ENCODE measurements at places on chromosomes 1 and 21. TPM values are rescaled to one million over a fixed set of nuclear protein-coding genes. Genes with fewer than 3 reads are reported as not detected.

GRCh38 chr1:116806671-116807070 lies 52.4 kb downstream of the CD2 start:
- DNase-seq = no peak
- H3K27ac ChIP-seq = no peak overlapping the region
- H3K4me3 ChIP-seq = no peak overlapping the region

DNA sequence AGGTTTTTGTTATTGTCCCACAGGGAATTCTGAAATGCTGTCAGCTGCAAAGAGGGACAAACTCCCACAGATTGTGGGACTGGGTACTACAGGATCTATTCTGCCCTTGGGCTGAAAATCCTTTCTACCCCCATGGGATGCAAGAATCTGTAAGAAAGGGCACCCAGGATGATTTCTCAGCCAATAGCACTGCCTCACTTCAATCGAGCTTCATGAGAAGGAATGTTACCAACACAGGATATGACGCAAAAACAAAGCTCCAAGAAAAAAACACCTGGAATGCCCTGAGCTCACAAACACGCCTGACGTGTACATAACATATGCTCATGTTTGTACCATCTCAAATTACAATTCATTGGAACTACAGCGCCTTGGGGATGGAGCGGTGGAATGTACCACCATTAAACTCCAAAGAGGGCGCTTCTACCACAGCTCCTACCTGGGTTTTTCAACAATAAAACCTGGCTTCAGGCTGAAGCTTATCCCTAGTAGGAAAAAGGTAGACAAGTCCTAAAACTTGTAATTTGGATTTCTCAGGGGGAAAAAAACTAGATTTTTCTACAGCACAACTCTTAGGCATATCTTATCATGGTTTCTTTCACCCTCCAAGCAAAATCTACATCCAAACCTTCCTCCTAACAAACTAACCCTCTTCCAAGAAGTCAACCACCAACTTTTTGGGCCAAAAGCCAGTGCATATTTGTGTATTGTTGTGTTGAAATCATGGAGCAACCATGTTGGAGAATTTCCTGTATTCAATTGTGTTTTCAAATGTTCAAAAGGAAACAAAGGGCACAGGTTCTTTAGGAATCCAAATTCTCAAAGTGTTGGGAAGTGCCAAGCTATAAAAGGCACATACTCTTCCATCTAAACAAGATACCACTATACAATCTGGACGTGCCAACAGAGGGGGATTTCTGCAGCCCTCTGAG lies 78.9 kb downstream of the TGFBR3 start:
- no peak for DNase-seq
- peaks cover 35% of the 10 kb centered on the region for H3K4me1 ChIP-seq
- H3K36me3 ChIP-seq = no peaks in the 10 kb centered on the region

DNA sequence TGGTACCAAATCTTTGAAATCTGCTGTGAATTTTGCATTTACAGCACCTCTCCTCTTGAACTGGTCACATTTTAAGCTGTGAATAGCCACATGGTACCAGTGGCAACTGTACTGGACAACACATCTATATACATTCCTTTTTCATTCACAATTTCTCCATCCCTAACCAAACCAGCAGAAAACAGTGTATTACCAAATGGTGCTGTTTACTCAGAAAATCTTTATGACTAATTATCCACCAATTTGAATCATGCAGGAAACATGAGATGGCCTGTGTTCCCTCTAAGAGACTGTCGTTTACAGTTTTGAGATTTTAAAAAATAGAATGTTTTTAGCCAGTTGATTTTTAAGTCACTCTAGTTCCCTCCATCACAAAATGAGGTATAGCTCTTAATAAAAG lies 17.6 kb upstream of the CCT8 start:
- no peaks in the 10 kb centered on the region for H3K36me3 ChIP-seq
- no peak overlapping the region for H3K27ac ChIP-seq
- H3K27me3 ChIP-seq = no peaks in the 10 kb centered on the region
- no peak overlapping the region for H3K4me3 ChIP-seq

GRCh38 chr1:183910845-183911244 lies 105.9 kb downstream of the RGL1 start:
- H3K4me3 ChIP-seq = no peak overlapping the region

DNA sequence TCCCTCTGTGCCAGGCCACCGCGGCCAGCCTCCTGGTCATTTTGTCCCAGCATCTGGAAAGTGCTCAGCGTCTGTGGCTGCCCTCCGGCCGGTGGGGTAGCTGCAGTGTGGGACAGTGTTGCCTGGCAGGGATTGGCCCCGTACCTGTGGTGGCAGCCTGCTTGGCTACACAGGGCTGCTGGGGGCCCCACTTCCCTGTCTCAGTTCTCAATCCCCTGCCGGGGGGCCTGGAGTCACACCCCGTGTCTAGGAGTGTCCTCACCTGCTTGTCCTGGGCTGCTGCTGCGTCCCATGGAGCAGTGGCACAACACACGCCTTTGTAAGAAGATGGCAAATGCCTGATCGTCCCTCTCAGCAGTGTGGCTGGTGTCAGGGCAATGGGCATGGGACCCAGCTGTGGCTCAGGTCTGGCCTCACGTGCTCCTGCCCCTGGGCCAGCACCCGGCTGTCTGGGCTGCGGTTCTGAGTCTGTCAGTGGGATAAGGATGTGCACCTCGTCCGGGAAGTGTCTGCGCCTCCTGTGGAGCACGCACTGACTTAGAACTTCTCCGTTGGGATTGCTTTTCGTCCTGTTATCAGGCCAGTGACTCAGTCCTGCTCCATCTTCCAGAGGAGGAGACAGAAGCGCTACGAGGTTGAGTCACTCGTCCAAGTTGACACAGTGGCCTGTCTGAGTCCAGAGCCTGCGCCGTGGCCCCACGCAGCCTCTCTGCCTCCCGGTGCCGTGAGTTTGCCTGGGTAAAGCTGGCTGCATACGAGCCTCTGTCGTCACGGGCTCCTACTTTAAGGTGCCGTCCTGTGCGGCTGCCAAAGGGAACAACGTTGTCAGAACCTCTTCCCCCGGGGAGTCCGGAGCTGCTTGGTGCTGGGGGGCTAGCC lies 41.0 kb downstream of the CRYAA start:
- H3K4me3 ChIP-seq = no peak overlapping the region
- no peaks in the 10 kb centered on the region for H3K27me3 ChIP-seq
- DNase-seq = peak; percentile 42
- H3K4me1 ChIP-seq = no peaks in the 10 kb centered on the region

GRCh38 chr1:111151838-111152237 lies 11.8 kb downstream of the CEPT1 start:
- DNase-seq = no peak
- peaks cover 4% of the 10 kb centered on the region for H3K4me1 ChIP-seq
- H3K36me3 ChIP-seq = peaks cover 3% of the 10 kb centered on the region
- no peaks in the 10 kb centered on the region for H3K27me3 ChIP-seq
- H3K4me3 ChIP-seq = no peak overlapping the region

DNA sequence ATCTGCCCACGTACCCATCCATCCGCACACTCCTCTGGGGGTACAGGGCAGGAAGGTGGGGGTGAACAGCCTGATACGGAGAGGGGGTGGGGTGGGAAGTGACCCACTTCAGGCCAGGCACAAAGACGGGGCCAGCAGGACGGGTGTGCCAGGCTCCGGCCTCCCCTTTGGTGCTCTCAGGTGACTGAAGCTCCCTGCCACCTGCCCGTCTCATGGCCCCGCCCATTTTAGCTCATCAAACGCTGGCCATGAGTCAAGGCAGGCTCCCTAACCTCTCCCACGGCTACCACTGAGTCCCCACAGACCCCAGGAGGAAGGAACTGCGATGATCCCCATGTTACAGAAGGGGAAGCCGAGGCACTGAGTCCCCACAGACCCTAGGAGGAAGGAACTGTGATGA lies 109.6 kb downstream of the CRYAA start:
- H3K36me3 ChIP-seq = no peaks in the 10 kb centered on the region
- H3K27me3 ChIP-seq = peaks cover 13% of the 10 kb centered on the region
- no peak overlapping the region for H3K27ac ChIP-seq
- peak; percentile 7 for DNase-seq

- H3K36me3 ChIP-seq = no peaks in the 10 kb centered on the region
- H3K27me3 ChIP-seq = no peaks in the 10 kb centered on the region
- H3K4me1 ChIP-seq = no peaks in the 10 kb centered on the region
- no peak overlapping the region for H3K4me3 ChIP-seq
- H3K27ac ChIP-seq = no peak overlapping the region
Observed at GRCh38 chr1:198606020-198606438, 32.8 kb upstream of the PTPRC start.

GRCh38 chr1:115310581-115311473 lies 27.2 kb downstream of the NGF start:
- DNase-seq = no peak
- H3K27ac ChIP-seq = no peak overlapping the region
- no peak overlapping the region for H3K4me3 ChIP-seq
- H3K4me1 ChIP-seq = no peaks in the 10 kb centered on the region

DNA sequence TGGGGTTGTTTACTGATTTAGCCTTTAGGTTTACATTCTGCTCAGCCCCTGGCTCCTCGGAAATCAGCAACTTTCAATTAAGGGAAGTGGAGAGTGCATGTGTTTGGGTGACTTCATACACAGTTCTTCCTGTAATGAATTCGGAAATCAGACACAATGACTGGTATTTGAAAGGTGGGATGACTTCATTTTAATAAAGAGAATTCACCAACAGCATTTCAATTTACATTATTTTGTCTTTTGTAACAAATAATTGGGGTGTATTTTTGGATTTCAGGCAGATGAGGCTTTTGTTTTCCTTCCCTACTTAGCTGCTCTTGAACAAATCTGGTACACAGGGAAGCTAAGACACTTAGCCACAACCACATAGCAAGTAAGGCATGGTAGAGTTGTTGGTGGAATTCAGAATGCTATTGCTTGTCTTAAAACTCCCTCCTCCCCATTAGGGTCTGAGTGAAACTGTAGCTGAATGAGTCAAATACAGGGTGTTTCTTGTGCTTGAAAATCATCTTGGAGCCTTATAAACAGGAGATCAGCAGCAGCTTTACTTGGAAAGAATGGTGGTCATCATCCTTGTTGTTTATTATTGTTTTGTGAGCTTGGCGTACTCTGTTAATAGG lies 917 bp downstream of the STX12 start:
- peak overlapping the region; percentile 98 for H3K4me3 ChIP-seq
- H3K4me1 ChIP-seq = peaks cover 20% of the 10 kb centered on the region
- H3K27ac ChIP-seq = peak overlapping the region; percentile 95
- DNase-seq = no peak
- H3K27me3 ChIP-seq = no peaks in the 10 kb centered on the region

GRCh38 chr1:23872421-23872820 lies 4.3 kb upstream of the FUCA1 start:
- no peaks in the 10 kb centered on the region for H3K36me3 ChIP-seq
- no peak overlapping the region for H3K4me3 ChIP-seq
- DNase-seq = no peak
- peaks cover 3% of the 10 kb centered on the region for H3K4me1 ChIP-seq
- H3K27me3 ChIP-seq = no peaks in the 10 kb centered on the region

- peaks cover 49% of the 10 kb centered on the region for H3K36me3 ChIP-seq
- H3K4me3 ChIP-seq = no peak overlapping the region
- no peaks in the 10 kb centered on the region for H3K27me3 ChIP-seq
- H3K4me1 ChIP-seq = peaks cover 25% of the 10 kb centered on the region
- DNase-seq = no peak
Observed at GRCh38 chr1:201988601-201989000, 6.2 kb downstream of the RNPEP start.

GRCh38 chr1:185821612-185822385 lies 87.6 kb downstream of the HMCN1 start:
- no peak overlapping the region for H3K4me3 ChIP-seq
- H3K4me1 ChIP-seq = no peaks in the 10 kb centered on the region

- H3K36me3 ChIP-seq = no peaks in the 10 kb centered on the region
- no peaks in the 10 kb centered on the region for H3K27me3 ChIP-seq
- no peak overlapping the region for H3K27ac ChIP-seq
- H3K4me3 ChIP-seq = no peak overlapping the region
- DNase-seq = no peak
Observed at GRCh38 chr1:214943054-214943453, 139.5 kb upstream of the KCNK2 start.

DNA sequence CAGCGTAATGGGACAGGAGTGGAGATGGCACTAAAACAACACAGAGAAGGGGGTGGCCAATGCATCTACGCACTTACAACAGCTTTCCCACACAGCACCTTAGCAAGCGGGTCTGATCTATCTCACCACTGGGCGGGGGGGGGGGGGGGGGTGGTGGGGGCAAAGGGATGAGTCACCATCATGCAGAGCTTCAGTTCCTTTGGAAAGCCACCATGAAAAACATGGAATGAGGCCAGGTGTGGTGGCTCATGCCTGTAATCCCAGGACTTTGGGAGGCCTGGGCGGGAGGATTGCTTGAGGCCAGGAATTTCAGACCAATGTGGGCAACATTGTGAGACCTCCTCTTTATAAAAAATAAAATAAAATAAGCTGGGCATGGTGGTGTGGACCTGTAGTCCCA lies 47.2 kb downstream of the KLHDC7A start:
- no peak overlapping the region for H3K27ac ChIP-seq
- no peak overlapping the region for H3K4me3 ChIP-seq
- H3K4me1 ChIP-seq = no peaks in the 10 kb centered on the region
- DNase-seq = no peak

DNA sequence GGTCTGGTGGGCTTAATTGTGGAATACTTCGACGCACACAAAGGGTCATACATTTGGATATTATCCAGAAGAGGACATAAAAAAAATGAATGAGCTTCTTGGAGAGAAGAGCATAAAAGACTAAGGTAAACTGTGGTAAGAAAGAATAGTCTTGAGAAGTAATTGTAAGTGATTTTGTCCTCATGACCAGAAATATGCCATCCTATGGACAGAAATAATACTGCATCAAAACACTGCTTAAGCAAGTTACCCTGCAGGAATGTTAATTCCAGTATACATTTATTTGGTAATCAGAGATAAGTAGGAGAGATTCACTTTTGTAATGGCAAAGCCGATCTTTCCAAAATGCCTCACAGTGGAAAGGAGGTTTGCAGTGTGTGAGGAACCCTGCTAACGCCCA lies 111.9 kb downstream of the NRIP1 start:
- no peaks in the 10 kb centered on the region for H3K36me3 ChIP-seq
- no peak overlapping the region for H3K27ac ChIP-seq
- H3K4me3 ChIP-seq = no peak overlapping the region
- H3K4me1 ChIP-seq = no peaks in the 10 kb centered on the region

- H3K36me3 ChIP-seq = no peaks in the 10 kb centered on the region
- H3K27me3 ChIP-seq = peaks cover 4% of the 10 kb centered on the region
- H3K27ac ChIP-seq = no peak overlapping the region
- no peak overlapping the region for H3K4me3 ChIP-seq
- DNase-seq = no peak
Observed at GRCh38 chr1:209873067-209873799, 45.5 kb downstream of the UTP25 start.

GRCh38 chr21:45872902-45873301 lies 108.7 kb upstream of the COL6A1 start:
- H3K4me3 ChIP-seq = no peak overlapping the region
- H3K36me3 ChIP-seq = no peaks in the 10 kb centered on the region
- H3K27me3 ChIP-seq = peaks cover 12% of the 10 kb centered on the region
- H3K4me1 ChIP-seq = no peaks in the 10 kb centered on the region
- DNase-seq = no peak

The PLA2G2D gene
- not detected for total RNA-seq

The SLC30A1 gene
- total RNA-seq = 1.5 TPM

The EFNA4 gene
- total RNA-seq = 0.83 TPM

The SAMSN1 gene
- 0.65 TPM for total RNA-seq

Measured in psoas muscle (tissue), 8 donors.